Activated naive CD4-positive, alpha-beta T cell treated with anti-CD3 and anti-CD28 coated beads for 36 hours (primary cell): ENCODE measurements at places on chromosomes 11 and 22. TPM values are rescaled to one million over a fixed set of nuclear protein-coding genes. Genes with fewer than 3 reads are reported as not detected.

DNA sequence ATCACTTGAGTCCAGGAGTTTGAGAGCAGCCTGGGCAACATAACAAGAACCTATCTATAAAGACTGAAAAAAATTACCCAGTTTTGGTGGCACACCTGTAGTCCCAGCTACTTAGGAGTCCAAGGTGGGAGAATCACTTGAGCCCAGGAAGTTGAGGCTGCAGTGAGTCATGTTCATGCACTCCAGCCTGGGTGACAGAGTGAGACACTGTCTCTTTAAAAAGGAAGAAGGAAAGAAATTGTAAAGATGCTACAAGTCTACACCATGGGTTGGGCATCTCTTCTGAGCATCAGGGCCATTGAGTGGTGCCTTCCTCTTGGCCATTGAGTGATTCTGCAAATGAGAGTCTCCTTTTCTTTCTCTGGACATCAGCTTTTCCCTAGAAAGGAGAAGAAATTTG is 15.7 kb upstream of the MTMR3 start:
- no peak for DNase-seq

MRGPRE gene
- total RNA-seq = not detected

KCNQ1 gene
- 10.8 TPM for total RNA-seq

DNA sequence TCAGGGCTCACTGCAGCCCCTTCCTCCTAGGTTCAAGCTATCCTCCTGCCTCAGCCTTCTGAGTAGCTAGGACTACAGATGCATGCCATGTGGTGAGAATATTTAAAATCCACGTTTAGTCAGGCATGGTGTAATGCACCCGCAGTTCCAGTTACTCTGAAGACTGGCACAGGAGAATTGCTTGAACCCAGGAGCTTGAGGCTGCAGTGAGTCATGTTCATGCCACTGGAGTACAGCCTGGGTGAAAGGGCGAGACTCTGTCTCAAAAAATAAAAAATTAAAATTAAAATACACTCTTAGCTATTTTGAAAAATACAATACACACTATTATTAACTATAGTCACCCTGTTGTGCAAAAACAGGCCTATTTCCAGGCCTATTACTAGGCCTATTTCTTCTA is 38.4 kb downstream of the NOX4 start:
- no peak for DNase-seq
